ENCODE measurements at places on chromosomes 11 and 22. TPM values are rescaled to one million over a fixed set of nuclear protein-coding genes. Genes with fewer than 3 reads are reported as not detected.

DNA sequence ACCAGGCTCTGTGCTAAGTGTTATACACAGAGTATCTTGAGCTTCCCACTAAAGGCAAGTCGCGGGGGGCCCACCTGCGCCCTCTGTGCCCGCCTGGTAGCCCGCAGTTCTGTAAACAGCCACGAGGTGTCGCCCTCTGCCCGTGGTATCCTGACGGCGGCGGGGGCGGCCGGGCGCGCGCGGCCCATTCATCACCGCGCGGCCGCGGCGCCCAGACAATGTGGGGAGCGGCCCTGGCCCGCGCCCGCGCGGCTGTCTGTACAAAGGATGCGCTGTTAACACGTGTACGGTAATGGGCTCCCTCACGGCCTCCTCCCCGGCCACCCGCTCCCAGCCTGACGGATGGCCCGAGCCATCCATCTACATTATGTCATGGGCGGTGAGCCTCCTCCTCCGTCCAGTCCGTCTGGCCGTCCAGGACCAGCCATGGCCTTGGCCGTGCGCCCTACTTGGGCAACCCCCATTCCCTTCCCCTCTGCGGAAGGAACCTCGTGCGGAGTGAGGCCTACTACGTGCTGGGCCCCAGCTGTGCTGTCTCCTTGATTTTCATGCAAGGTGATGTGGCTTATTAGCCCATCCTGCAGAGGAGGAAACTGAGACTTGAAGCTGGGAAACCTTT, 99.4 kb downstream of the MIAT start:
- no peak for DNase-seq

- no peak for DNase-seq
These were observed 6.5 kb downstream of the LYVE1 start for GRCh38 chr11:10561947-10562346.

DNA sequence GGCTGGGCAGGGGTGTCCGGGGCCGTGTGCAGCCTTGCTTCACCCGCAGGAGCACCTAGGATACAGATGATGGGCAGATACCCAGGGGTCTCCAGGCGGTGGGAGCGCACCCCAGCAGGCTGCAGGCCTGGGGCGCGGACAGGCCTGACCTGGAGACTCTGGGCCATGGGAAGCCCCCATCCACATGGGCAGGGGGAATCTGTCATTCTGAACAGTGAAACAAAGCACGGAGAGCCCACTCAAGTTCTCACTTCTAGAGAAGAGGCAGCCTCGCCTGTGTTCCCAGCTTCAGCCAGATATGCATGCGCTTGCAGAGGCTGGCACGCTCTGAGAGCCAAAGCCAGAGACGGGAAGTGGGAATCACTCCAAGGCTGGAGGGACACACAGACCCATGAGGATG, 333.1 kb downstream of the BRD1 start:
- no peak for DNase-seq

- DNase-seq: no peak
These were observed 2.1 kb downstream of the SOX10 start for GRCh38 chr22:37982151-37982785.

- DNase-seq: no peak
These were observed 34.9 kb downstream of the MAPK1 start for GRCh38 chr22:21832291-21833290.

DNA sequence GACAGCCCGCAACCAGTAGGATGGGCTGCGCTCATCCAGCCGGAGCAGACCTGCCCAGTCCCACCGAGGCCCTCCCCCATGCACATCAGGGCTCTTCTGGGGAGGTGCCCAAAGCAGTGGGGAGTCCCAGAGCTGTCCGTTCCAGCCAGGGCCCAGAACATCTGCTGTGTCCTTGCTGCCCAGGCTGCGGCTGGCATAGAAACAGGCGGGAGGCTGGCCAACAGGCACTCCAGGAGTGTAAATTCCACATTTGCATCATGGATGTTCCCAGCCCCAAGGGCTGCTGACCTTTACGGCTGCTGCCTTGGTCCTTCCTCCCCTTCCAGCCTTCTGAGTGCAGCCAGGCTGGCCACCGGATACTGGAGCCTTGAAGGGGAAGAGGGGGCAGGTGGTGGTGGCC, 30.0 kb upstream of the SYT7 start:
- DNase-seq: no peak

The LTBP3 gene
- polyA plus RNA-seq: 101 TPM

The ACRV1 gene
- polyA plus RNA-seq: 1.4 TPM

The HEPHL1 gene
- 0.14 TPM for polyA plus RNA-seq
